Activated T-helper 9 cell treated with anti-CD3 and anti-CD28 coated beads, Interleukin-2, amount 50 U/mL, for 16 hours (primary cell): ENCODE measurements at places on chromosomes 2 and 18.

DNA sequence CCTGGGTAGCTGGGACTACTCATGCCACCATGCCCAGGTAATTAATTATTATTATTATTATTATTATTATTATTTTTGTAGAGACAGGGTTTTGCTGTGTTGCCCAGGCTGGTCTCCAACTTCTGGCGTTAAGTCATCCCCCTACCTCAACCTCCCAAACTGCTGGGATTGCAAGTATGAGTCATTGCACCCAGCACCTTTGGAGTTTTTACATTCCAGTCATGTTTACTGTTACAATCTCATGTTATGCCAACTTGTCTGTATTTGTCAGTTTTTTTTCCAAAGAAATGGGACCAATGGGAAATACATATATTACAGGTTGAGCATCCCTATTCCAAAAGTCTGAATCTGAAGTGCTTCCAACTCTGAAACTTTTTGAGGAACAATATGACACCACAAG lies 903.8 kb downstream of the SLC4A3 start:
- DNase-seq: no peak

- no peak for DNase-seq
Measured at GRCh38 chr2:140589696-140590095, 1541.1 kb downstream of the LRP1B start.

- DNase-seq: no peak
Measured at GRCh38 chr2:64400733-64401528, 53.0 kb upstream of the LGALSL start.

- no peak for DNase-seq
Measured at GRCh38 chr2:222054813-222055212, 244.0 kb downstream of the PAX3 start.

DNA sequence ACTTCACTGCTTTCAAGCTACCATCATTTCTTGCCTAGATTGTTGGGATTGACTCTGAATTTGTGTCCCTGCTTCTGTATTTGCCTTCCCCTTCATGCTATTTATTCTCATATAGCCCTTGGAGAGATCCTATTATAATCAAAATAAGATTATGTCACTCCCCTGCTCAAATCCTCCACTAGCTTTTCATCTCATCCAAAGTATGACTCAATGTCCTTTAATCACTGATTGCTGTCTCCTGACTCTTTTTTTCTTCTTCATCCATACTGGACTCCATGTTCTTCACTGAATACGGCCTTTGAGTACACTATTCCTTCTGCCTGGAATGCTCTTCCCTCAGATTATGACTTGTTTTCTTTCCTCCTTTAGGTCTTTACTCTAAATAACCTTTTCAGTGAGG lies 5.0 kb downstream of the RBKS start:
- no peak for DNase-seq

GRCh38 chr2:188976545-188977268 lies 2.5 kb downstream of the COL3A1 start:
- DNase-seq: no peak

DNA sequence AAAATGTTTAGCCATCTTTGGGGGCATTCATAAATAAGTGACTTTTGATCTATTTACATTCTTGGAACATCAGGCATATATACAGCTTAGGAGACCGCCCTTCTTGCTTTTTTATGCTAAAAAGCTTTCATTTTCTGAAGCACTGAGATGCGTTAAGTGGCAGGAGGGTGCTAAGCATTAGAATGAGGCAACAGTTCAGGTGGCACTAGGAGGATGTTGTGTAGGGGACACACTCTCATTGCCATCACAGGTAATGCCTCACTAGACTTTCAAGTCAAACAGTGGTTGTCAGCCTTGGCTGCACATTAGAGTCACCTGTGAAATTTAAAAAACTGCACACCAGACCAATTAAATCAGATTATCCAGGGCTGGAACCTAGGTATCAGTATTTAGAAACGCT lies 39.1 kb downstream of the EHBP1 start:
- DNase-seq: no peak

GRCh38 chr2:160876765-160877164 lies 283.5 kb upstream of the TANK start:
- DNase-seq: no peak

GRCh38 chr18:21040466-21040865 lies 71.1 kb downstream of the ROCK1 start:
- no peak for DNase-seq

GRCh38 chr18:58687871-58688308 lies 16.6 kb downstream of the MALT1 start:
- peak; percentile 49 for DNase-seq

GRCh38 chr2:191611614-191612013 lies 66.3 kb upstream of the NABP1 start:
- no peak for DNase-seq

GRCh38 chr2:235934059-235934773 lies 234.0 kb downstream of the GBX2 start:
- no peak for DNase-seq

GRCh38 chr2:758073-758820 lies 81.0 kb upstream of the TMEM18 start:
- no peak for DNase-seq

GRCh38 chr2:43367012-43367782 lies 140.8 kb upstream of the ZFP36L2 start:
- DNase-seq: no peak

DNA sequence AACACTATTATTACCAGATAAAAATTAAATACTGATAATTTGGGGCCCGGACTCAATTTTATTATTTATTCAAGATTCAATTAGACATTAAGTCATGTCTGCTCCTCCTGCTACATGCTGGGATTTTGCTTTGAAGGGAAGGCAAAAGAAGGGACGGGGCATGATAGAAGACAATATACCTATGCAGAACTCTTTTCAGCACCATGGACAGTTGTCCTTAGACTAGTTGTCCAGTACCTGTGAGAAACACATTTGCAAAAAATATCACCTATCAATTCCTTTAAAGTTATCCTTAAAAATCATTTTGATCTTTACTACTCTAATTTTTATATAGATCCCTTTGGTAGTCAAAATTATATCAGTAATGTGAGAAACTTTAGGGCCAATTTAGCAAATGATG lies 100.2 kb upstream of the SULT1C3 start:
- DNase-seq: no peak

- DNase-seq: no peak
Measured at GRCh38 chr2:232979871-232980461, 33.1 kb downstream of the NGEF start.

DNA sequence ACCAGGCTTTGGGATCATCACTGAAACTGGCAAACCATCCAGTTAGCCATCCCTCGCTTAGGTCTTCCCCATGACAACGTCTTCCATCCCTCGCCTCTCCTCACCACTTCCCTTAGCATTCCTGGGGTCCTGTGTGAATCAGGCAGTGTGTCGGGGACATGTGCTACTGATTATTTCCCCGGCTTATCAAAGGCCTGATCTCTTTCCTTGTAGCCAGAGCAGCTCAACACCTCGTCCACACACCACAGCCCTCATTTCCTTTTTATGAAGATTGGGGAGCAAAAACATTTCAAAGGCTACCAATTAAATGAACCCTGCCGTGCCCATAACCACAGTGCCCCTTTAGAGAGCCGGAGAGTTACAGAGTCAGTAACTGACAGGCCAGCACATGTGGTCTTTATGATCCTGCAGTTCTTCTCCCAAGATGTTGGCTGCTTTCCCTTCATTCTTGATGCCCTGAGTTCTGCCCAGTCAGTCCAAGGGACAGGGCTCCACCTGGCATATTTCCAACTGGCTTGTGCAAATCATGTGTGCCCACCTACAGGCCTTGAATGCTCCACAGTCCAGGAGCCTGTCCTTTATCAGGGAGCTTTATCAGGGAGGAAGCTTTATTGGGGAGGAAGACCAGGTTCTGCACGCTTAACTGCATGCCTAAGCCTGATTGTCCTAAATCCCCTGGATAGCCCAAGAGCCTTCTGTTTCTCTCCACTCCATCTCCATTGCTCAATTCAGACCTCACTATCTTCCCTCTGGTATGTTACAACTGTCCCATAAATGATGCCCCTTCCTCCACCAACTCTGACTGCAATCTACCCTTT lies 343.1 kb downstream of the CYRIA start:
- no peak for DNase-seq

DNA sequence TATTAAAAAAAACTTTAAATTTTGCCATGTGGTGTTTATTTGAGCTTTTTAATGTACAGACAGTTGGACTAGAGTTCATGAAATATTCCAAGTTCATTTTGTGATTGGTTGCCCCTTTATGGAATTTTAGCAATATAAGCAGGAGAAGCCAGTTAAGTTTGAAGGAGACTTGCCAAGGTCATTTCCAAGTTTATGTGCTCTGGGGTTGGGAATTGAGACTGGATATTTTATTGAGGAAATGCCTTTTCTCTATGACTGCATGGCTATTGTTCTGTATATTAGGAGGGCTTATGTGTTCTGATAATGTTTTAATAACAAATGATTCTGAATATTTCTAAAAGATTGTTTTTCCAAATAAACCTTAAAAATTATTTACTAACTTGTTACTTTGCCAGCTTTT lies 67.0 kb upstream of the TCF4 start:
- no peak for DNase-seq

- DNase-seq: no peak
Measured at GRCh38 chr2:67930156-67930555, 132.6 kb downstream of the C1D start.

DNA sequence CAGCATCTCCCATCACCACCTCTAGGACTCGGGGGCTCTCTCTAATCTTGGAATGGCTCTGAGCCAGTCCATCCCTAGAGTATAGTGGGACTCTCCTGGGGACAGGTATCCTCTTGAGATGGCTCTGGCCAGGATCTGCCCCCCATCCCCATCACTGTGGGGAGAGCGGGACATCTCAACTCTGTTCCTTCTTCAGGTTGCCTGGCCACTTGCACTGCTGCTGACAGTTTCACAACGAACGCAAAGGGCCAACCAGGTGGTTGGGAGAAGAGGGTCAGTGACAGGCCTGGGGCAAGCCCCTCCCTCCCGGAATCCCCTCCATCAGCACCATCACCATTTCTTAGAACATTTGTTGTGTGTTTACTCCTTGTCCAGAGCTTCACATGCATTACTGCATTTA lies 62.6 kb downstream of the CIB4 start:
- no peak for DNase-seq

DNA sequence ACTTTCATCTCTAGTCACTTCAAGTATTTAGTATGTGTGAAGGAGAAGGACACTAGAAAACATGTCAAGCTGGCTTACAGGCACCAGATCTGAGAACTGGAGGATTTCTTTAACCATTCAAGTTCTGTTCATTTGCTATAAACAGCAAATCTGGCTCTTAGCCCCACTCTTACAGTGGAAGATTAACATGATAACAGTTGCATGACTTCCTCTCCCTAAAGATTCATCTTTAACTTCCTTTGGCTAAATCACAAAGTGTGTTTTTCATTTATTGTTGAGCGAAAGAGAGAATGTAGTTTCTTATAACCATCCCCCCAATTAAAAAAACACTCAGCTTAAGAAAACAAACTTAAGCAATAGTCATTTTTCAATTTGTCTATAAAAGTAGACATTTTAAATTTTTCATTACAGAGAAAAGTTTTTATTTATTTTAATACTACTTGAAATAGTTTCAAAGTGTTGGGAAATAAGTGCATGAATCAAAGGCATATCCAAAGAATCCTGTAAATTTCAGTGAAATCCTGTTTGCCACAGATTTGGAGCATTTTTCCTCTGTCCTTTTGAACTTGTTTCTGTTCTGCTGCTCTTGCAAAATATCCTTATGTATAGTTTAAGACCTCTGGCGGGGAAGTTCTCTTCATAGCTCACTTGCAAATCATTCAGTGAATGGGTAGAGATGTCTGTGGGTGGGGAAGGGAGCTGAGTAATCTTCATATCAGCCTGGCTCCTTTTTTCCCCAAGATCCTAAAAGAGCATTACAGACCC lies 241.0 kb upstream of the RBBP8 start:
- DNase-seq: no peak

DNA sequence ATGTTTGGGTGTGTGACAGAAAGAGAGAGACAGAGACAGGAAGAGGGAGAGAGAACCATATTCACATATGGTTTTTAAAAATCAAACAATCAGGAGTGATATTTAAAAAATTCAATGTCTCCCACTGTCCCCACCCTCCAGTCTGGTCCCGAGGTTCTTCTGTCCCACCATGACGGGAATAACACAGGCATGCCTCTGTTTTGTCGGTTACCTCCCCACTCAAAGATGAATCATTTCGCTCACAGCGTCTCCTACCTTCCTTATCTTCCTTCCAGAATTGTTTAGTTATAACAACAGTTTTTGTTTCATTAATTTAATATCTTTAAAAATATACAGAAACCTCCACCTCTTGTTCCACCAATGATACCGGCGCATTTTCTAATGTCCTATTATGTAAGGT lies 113.0 kb downstream of the KCNF1 start:
- DNase-seq: no peak

GRCh38 chr2:172415865-172416183 lies 11.6 kb upstream of the ITGA6 start:
- DNase-seq: no peak

- DNase-seq: no peak
Measured at GRCh38 chr2:160876029-160876428, 284.2 kb upstream of the TANK start.

- DNase-seq: no peak
Measured at GRCh38 chr2:26917135-26917836, 53.2 kb upstream of the MAPRE3 start.

DNA sequence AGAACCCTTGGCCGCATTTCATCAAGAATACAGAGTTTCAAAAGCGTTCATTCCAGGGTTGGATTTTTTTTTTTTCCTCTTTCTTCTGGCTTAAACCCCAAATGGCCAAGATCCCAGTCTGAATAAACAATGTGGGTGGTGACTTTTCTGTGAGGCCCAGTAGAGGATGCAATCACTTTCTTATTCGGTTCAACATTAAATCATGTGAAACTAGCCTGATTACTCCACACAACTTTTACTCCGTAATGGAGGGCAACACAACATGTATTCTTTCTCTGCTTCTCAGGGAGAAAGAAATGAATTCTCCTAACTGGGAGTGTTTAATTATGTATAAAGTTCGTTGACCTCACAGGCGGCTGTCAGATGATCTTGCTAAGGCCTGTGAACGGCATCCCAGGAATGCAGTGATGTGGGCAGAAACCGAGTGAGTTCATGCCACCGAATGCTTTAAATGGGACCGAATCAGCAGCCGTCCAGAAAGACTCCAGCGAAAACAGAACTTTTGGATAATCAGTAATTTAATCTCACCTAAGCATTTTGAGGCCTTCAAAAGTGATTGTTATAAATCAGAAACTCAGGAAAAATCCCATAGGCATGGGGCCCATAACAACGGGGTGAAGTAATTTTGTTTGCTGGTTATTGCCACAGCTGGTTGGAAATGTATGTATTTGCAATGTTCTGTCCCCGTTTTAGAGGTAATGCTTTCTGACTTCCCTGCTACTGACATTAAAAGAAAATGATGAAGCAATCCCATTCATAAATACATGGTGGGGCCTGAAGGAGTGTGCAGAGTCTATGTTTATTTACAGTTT lies 81.5 kb downstream of the BCL2 start:
- no peak for DNase-seq
